ENCODE measurements at places on chromosomes 4 and X.

DNA sequence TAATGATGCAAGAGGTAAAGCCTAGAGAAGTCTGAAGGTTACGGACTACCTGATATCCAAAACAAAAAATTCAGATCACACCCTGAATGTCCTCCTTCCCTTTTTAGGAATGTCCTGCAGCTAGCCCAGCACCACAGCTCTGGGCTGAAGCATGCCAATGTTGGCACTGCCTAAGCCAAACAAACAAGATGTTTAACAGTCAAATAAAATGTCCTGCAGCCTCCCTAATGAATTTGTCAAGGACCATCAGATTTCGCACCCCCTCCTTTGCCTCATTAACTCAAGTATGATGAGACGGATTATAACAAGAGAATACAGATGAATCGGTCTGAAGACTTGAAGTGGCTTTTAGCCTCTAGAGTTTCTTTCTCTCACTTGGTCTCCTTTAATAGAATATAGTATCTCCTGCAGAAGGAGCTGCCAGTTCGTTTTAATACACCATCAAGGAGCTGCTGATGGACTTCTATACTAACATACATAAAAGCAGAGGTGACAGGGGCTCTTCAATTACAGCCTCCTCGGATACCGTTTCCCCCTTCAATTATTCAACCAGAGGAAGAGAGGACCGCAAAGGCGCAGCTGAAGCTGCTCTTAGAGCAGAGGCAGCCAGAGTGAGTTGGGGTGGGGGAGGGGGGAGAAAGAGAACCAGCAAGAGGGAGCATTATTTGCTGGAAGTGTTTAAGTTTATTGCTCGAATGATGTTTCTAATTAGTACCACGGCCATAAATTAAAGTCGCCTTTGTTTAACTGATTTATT lies 3.0 kb upstream of the MAB21L2 start:
- ATAC-seq, result no peak

DNA sequence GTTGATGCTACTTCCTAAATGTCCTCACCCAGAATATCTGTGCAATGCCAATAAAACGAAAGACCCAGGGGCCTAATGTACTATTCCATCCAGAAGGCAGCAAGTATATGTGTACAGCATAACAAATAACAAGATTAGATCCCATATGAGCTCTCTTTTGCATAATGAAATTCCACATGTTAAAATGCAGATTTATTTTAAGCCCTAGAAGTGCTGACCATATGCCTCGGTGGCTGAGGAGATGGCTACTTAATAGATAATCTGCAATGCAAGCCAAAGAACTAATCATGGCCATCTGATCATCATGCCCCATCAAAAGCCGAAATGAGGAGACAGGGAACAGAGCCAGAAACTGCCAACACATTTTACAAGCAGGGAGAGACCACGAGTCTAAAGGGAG lies 293.5 kb downstream of the KCNIP4 start:
- ATAC-seq, result no peak

- ATAC-seq, result no peak
These were observed 25.2 kb upstream of the GLOD5 start for GRCh38 chrX:48736303-48736702.

DNA sequence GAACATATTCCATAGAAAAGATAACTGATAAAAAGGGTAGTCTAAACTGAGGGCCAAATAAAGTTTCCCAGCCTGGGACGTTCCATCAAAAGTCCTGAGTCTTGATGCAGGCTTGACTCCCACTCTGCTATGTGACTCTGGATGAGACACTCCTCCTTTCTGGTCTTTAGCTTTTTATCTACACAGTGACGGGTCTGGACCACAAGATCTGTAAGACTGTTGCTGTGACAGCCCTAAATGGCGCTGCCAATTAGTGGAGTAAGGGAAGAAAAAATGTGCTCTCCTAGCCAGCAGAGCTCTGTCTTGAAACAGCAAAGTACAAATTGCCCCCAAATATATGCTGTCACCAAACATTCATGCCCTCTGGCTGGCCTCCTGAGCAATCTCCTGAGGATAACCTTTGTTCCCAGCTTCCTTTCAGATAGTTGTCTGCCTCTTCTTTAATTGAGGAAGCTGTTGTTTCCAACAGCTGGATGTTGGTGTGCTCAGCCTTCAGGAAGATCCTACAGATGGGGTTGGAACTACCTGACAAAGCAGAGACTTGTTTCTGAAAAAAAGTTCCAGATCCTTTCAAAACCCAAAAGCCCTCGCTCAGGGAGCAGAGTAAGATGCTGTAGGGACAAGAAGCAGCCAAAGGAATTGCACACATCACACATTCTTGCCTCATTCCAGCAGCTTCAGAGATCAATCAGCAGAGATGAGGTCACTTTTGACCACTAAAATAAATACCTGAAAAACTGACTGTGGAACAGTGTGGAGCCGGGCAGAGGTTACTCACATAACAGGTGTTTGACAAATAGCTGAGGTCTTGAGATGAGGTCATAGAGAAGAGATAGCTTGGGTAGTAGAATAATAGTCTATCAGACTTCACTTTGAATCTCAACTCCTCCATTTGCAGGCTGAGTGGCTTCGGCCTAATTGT lies 383.4 kb upstream of the FGF13 start:
- no peak for ATAC-seq

- peak; percentile 46 for ATAC-seq
These were observed 768 bp upstream of the CDKL5 start for GRCh38 chrX:18424482-18425198.

DNA sequence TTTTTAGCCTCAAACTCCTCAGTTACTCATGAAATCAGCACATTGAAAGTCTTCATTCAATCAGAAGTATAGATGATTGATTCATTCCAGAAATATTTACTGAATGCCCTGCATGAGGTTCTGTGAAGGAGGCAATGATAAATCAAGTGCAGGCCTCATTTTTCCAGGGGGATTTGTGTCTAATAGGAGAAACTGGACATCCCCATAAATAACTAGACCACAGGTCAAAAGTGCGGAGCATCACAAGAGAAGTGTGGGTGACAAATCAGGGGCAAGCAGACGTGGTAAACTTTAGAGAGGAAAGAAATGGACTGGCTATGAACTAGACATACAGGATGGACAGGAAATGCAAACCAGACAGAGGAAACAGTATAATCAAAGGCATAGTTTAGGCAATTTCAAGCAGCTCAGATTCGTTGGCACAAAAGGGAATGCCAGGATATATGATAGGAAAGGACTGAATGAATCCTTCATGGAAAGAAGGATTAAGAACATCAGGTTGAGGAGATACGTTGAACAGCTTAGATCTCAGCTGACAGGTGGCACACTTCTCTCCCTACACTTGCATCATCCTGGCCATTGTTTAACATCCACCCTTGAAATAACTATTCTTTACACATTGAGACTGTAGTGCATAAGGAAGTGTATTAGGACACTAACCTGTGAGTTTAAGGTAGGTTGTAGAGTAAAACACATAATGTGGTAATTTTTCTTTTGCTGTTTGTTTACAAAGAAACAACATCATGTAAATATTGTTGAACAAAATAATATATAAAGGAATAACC lies 69.6 kb upstream of the RASGEF1B start:
- no peak for ATAC-seq

DNA sequence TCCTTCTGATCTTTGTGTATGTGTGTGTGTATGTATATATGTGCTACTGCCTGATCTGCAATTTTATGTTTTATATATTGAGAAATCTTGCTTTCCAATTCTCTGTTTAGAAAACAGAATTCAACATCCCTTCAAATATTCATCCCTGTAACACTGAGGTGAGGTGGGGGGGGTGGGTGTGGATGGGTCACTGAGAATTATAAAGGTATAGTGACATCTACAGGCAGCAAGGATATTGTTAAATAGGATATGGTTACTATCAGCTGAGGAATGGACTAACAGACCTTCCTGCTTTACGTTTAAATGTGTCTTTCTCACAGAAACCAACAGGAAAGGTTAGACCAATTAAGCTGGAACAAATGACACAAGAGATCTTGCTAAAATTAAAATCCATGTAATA lies 19.0 kb upstream of the MAGEB2 start:
- ATAC-seq, result no peak

- no peak for ATAC-seq
These were observed 37.5 kb downstream of the SPINK2 start for GRCh38 chr4:56783986-56784385.

- ATAC-seq, result no peak
These were observed 247.8 kb downstream of the FSTL5 start for GRCh38 chr4:161916035-161916434.

- no peak for ATAC-seq
These were observed 431.6 kb upstream of the MAOA start for GRCh38 chrX:43224496-43224895.

- no peak for ATAC-seq
These were observed 277.7 kb downstream of the ARAP2 start for GRCh38 chr4:35966566-35966965.

DNA sequence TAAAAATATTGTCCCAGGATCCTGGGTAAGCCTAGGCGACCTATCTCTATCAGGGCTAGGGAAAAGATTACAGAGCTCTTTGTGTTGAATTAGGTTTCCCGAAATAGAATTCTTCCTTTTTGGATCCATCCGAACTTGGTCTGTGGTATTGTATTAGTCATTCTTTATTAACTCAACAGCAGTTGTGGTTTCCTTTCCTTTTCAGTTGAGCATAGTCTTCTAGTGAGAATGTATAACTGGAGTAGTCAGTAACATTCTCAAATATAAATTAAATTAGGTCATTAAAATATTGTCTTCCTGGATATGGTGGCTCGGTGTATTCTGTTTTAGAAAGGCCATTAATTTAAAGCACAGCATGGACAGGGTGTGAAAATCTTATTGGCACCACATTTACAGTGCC lies 520.4 kb downstream of the NLGN4X start:
- ATAC-seq, result no peak

GRCh38 chr4:60945641-60946040 lies 254.5 kb upstream of the ADGRL3 start:
- ATAC-seq, result no peak

DNA sequence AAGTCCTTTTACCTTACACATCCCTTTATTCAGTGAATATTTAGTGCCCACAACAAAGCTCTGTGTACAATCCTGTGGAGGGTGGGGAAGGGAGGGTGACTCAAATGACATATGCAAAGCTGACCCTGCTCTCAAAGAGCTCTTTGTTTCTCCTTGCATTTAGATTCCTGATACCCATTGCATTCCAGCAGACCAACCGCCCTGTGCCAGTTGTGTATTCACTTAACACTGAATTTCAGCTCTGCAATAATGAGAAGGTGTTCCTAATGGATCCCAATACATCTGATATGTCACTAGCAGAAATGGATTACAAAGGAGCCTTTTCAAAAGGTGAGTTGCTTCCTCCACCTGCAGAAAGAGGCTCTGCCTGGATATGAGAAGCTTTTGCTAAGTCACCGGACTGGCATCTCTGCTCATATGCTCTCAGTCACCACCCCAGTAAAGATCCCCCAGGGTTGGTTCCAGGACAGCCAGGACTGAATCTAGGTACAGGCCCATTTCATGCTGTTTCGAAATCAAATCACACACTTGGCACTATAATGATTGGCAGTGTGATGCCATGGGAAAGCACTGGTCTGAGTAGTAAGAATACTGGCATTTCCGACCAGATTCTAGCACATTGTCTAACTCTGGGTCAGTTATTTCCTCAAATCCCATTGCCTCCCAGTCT lies 17.1 kb upstream of the ANXA3 start:
- no peak for ATAC-seq

GRCh38 chr4:37737466-37737865 lies 51.3 kb upstream of the RELL1 start:
- no peak for ATAC-seq

- no peak for ATAC-seq
These were observed at the start of gene CCDC120 for GRCh38 chrX:49058794-49059193. Gene CCDC120, plus strand, starts transcription at chrX:49058999. Its CDS starts 3,043 bp downstream, at chrX:49062042.

- no peak for ATAC-seq
These were observed 37.2 kb upstream of the PTPN13 start for GRCh38 chr4:86556791-86557415.

GRCh38 chr4:73311428-73311827 lies 52.8 kb upstream of the ANKRD17 start:
- no peak for ATAC-seq

GRCh38 chrX:134732152-134732551 lies 73.9 kb upstream of the PLAC1 start:
- ATAC-seq, result no peak

GRCh38 chr4:31104577-31104976 lies 384.4 kb downstream of the PCDH7 start:
- ATAC-seq, result no peak

DNA sequence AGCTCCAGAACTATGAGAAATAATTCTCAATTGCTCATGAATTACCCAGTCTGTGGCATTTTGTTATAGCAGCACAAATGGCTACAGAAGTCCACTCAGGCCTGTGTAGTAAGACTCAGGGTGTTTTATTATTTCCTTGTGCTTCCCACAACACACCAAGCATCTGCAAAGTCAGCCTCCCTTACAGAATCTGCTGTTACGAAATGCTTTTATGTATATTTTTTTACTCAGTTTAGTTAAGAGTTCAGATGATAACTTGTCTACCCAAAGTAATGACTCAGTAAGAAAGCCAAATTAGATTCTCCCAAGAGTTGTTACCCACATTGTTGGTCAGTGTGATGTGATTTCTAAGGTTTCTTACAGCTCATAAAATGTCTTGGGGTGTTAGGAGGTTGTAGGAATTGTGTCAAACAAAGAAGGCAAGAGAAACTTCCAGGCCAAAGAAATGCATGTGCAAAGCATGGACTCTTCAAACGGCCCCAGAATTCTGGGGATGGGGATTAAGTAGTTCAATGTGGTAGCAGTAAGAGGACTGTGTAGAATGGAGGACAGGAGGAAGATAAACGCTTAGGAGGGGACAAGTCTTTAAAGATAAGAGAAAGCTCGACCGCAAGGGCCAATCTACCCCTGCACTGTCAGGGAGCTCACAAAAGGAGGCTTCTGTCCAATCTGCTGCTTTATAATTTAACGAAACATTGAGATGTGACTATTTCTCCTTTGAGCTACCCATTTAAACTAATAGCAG lies 35.4 kb upstream of the TMEM184C start:
- ATAC-seq, result no peak

GRCh38 chrX:115367951-115368350 lies 78.4 kb downstream of the LUZP4 start:
- ATAC-seq, result no peak

DNA sequence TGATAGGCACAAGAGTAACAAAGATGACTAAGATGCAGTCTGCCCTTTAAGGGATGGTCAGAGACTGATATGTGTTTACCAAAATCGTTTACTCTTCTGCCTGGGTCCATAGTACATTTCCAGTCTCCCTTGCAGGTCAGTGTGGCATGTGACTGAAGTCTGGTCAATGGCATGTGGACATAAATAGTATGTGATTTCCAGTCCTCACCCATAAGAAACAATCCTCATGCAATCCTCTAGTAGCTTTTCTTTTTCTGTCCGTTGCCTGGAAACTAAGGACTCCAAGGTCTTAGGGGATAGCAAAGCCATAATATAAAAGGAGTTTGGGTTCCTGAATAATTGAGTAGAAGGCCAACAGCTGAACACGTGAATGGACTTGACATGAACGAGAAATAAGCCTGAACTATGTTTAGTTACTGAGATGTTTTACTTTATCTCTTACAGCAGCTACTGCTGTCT lies 1.1 kb downstream of the SLC9B2 start:
- ATAC-seq, result no peak

DNA sequence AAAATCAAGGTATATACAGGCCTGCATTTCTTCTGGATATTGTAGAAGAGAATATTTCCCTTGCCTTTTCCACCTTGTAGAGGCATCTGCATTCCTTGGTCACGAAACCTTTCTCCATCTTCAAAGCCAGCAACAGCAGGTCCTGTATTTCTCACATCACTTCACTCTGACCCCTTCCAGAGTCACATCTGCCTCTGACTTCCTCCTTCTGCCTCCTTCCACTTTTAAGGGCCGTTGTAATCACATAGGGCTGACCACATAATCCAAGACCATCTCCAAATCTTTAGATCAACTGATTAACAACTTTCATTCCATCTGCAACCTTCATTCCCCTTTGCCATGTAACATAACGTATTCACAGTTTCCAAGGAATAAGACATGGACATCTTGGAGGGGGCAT lies 38.3 kb upstream of the NDP start:
- no peak for ATAC-seq

Measured in stimulated activated memory B cell treated with anti-CD40 and anti-IgM and Interleukin-4, amounts not matched to agents 10 μg/mL and 1 μg/mL and 100 μg/mL, for 72 hours (primary cell).